Mesothelial cell of epicardium (in vitro differentiated cells): ENCODE measurements at places on chromosomes 13 and 19. TPM values are rescaled to one million over a fixed set of nuclear protein-coding genes. Genes with fewer than 3 reads are reported as not detected.

Gene LILRB5
- not detected in 3 replicates for total RNA-seq

Gene MAMSTR
- total RNA-seq = 5.8 to 6.5 TPM (median 6.0 TPM) in 3 replicates

Gene PSG6
- total RNA-seq = not detected in 3 replicates

Gene GPR12
- not detected in 3 replicates for total RNA-seq

Gene SMIM17
- total RNA-seq = 1.6 to 2.6 TPM (median 2.1 TPM) in 3 replicates

Gene CD70
- total RNA-seq = not detected in 3 replicates

Gene ZNF823
- 8.2 to 9.0 TPM (median 8.9 TPM) in 3 replicates for total RNA-seq

DNA sequence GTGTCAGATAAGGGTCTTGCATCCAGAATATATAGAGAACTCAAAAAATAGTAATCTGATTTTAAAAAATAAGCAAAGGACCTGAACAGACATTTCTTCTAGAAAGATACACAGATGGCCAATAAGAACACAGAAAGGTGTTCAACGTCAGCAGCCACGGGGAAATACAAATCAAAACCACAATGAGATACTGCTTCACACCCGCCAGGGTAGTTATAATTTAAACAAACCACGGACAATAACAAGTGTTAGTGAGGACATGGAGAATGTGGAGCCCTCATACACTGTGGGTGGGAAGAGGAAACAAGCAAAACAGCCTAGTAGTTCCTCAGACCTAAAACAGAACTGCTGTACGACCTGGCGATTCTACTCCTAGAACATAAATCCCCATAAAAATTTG is 26.7 kb upstream of the NAPA start:
- DNase-seq = no peak

GRCh38 chr19:44498988-44499387 is 1.3 kb downstream of the ZNF180 start:
- DNase-seq = no peak

GRCh38 chr19:10000171-10000826 is 10.0 kb downstream of the COL5A3 start:
- DNase-seq = peak; percentile 81

DNA sequence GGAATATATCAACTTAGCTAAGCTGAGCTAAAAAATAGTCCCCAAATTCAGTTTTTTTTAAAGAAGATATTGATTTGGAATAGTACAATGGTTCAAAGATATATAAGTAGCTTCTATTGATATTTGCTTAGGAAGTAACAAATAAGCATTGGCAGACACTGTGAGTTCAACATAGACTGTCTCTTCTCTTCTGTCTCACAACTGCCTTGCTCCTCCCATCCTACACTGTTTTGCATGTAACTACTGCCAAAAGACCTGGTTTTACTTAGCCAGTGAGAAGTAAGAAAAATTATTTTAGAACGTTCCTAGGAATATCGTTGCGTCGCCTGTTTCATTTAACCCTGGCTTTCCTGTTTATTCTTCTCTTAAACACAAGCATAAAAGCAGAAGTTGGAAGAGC is 859.0 kb upstream of the SPRY2 start:
- DNase-seq = no peak

GRCh38 chr13:96450326-96451020 is 360.6 kb downstream of the HS6ST3 start:
- no peak for DNase-seq

DNA sequence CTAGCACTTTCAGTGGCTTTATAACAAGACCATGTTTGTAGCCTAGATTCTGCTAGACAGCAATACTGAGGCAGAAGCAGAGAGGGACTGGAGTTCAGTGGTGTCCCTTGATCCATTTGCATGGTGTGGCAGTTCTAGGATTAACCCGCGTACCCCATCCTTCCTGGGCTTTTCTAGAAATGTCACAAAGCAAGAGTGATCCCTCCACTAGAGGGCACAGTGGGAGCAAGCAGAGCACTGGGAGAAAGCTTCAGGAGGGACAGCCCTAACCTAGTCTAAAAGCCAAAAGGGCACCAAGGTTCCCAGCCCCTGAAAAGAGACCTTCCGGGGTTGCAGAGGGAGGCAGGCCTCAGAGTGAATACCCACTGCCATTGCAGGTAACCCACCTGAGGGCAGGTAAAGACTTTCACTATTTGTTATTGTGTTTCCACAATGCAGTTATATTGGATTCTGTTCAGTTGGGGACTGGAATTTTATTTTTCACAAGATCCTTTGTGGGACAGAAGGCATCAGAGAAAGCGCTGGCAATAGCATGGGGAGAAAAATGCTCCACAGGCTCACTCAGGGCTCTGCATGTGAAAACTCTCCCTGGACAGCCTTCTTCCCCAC is 170.6 kb downstream of the FLT1 start:
- peak; percentile 46 for DNase-seq

- DNase-seq = no peak
Observed at GRCh38 chr13:30927595-30927994, 4.9 kb upstream of the TEX26 start.

DNA sequence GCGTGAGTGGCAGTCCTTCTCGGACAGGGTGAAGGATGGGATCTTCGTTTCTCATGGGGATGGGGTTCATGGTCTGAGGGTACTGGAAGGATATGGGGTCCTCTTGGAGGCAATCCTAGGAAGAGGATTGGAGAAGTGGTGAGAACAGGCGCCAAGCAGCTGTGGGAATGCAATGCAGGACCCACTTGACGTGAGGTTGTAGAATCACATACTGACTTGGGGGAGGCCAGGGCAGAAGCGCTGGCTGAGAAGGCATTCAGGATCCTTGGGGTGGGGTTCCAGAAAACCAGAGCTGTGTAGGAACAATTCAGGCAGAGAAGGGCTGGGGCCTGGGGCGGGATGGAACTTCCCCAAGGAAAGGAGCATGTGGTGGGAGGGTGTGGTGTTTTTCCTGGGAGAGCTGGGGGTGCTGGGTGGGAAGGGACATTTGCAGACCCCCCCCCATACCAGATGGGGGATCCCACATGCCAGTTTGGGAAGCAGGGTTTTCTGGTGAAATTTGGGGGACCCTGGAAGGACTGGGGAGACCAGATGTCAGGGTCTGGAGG is 852 bp downstream of the KLK1 start:
- no peak for DNase-seq

DNA sequence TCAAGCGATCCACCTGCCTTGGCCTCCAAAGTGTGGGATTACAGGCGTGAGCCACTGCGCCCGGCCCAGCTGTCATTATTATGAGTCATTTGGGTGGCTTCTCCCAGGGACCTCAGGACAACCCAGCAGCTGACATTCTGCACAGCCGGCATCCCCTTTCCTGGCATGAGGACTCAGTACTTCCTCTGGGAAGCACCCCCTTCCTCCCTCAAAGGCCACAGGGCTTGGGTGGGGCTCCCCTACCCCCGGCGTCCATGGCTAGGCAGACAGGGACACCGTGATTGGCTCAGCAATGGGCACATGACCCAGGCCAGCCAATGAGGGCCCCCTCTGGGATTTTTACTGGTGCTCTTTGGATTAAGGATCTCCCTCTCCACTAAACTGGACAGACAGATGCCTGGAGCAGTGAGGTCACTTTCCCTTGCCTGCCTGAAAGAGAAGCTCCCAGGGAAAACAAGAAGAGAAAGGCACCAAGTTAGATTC is 6.0 kb downstream of the KANK2 start:
- no peak for DNase-seq

DNA sequence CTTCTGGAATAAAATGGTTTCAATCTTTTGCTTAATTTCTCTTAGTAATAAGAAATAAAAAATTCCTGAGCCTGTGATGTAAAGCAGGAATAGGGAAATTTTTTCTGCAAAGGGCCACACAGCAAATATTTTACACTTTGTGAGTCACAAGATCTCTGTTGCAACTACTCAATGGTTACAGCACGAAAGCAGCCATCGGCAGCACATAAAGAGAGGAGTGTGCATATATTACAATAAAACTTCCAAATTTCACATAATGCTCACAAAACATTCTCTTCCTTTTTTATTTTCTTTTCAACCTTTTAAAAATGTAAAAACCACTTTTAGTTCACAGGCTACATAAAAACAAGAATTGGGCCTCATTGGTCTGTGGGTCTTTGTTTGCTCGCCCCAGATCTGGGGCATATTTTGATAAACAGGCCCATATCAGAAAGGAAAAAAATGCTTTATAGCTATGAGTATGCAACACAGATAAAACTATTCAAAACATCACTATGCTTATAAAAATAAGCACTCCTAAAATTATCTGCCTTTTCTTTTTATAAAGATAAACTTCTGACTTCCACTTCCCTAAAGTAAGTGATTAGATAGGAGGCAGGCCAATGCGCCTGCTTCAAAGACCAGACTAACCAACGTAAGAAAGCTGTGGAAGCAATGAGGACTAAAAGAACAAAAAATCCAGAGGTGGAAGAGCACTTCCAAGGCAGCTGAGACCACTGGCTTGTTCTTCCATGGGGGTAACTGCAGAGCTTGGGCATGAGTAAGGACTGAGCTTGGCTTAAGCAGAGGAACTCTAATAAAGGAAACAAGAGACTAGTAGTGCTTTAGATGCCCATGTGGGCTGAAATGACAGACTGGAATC is 26.5 kb downstream of the MYCBP2 start:
- DNase-seq = no peak

GRCh38 chr19:31535691-31536460 is 186.6 kb upstream of the TSHZ3 start:
- DNase-seq = no peak

DNA sequence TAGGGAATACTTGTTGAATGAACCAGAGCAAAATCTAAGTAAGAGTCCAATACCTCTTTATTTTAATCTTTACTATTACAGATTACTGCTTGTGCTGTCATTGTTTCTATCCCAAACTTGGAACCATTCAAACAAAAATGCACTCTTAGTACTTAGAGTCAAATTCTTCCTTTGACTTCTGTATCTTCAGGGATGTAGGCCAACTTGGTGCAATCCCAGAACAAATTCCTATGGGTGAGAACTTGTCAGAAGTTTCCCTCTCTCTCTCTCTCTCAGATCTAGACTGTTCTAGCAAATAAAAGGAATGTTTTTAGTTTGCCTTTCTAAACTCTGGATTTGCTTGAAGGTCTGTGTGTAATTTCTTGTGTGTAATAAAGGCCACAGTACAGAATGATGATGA is 329.0 kb upstream of the TMTC4 start:
- no peak for DNase-seq

GRCh38 chr13:67355812-67356476 is 125.8 kb upstream of the PCDH9 start:
- no peak for DNase-seq

DNA sequence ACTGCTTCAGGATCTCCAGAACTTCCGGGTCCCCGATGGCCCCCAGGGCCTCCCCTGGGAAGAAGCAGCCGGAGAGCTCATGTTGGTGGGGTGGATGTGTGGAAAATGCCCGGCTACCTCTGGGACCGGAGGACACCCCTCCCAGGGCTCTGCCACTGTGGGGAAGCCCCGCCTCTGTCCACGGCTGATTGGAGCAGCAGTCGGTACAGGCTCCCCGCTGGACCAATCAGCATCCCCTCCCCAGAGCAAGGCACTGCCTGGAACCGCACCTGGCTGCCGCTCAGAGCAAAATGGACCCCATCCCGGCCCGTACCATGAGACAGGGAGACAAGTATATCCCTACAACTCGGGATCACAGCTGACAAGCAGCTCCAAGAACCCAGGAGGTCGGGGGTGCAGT is 6.4 kb downstream of the DOHH start:
- no peak for DNase-seq

DNA sequence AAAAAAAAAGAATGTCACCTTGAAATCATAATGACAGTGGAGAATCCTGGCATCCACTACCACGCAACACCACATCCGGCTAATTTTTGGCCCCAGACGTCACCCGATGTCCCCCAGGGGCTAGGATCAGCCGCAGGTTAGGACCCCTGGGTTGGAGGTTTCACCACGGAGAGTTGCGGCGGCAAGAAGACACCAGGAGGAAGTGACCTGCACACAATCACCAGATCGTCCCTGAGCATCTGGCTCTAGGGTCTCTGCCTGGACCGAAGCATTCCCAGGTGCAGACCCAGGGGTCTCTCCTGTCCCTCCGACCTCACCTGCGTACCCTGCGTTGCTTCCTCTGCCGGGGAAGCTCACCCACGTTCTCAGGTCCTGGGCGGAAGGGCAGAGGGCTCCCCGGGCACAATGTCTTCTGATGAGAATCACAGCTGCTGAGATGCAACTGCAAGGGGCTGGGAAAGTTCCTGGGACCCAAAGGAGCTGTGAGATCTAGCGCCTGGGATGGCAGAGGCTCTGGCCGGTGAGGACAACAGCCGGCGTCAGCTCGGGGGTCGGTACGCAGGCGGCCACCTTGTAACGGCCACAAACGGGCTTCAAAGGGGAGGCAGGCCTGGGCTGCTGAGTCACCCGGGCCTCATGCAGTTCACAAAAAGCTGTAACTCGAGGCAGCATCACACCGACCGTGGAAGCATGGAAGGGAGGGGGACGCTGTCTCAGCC is 111.2 kb downstream of the GADD45B start:
- DNase-seq = no peak

- DNase-seq = no peak
Observed at GRCh38 chr13:20291675-20292074, 59.6 kb upstream of the GJB6 start.

DNA sequence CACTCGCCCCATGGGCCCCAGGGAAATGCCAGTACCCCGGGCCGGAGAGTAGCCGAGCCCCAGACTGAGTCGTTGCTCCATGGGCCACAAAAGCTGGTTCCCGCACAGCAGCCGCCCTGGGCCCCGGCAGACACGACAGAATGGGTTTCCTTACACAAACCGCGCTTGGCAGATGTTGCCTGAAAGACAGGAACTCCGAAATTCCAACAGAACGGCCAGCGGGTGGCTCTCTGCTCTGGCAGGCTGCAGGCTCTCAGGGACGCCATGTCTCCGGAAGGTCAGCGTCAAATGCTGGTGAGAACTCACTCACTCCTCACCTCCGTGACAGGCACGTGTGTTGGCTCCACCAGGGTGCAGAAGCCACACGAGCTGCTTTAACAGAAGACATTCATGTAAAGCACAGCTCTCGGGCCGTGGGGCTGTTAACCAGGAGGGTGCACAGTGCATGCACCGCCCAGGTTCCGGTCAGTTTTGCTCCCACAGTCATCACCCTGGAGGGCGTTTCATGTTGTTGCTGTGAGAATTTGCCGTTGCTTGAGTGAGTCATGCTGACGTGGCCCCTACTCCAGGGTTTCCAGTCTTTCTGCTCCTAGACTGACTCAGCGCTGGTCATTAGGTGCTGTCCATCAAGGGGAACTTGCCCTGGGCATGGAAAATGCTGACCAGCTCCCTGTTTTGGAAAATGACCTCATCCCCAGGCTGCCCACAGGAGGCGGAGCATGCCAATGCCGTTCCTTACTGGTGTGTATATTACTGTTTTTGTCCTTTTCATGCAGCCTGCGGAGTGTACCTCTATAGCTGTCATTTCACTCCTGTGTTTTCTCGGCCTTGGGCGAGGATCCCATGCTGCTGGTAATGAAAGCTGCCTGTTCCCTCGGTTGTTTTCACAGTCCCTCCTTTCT is 44.8 kb downstream of the ANKRD10 start:
- no peak for DNase-seq
